ENCODE measurements at places on chromosomes 3 and 15.

- no peak for DNase-seq
These were observed 12.5 kb upstream of the CAMKV start for GRCh38 chr3:49882166-49882565.

- DNase-seq = no peak
These were observed 37.4 kb upstream of the LDHAL6B start for GRCh38 chr15:59169251-59169708.

DNA sequence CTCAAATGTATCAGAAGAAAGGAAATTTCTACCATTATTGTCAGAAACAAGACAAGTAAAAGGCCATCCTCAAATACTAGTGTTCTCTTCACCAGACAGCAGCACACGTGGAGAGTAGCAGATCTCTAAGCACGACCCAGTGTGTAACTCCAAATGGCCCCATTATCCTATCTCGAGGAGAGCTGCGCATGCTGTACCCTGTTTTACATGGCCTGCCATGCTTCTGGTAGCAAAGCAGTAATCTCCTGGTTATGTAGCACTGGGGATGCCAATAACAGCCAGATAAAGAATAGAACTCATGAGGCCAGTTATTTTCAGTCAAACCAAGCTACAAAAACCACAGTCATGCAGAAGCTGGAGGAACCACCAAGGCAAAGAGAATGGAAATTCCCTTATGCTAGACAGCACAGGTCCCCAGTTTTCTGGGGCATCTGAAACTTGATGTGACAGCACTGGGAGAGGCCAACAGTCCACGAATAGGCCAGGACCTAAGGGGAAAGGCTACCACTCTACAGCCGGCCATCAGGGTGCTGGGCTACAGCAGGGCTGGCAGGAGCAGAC is 73.0 kb downstream of the LIPC start:
- DNase-seq = no peak

DNA sequence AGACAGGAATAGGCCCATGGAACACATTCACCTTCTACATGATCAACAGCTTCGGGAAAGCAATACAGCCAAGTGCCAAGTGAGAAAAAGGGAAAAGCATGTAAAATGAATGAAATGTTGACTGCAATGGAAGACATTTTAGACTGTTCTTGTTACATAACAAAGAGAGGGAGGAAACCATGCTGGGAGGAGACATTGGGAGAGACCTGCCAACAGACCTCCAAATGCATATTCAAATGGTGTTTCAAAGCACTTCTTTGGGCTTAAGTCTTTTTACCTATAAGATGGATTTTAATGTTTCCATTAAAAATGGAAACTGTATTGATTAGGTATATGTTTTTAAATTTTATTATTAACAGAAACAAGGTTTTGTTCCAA is 350.0 kb upstream of the THBS1 start:
- no peak for DNase-seq

DNA sequence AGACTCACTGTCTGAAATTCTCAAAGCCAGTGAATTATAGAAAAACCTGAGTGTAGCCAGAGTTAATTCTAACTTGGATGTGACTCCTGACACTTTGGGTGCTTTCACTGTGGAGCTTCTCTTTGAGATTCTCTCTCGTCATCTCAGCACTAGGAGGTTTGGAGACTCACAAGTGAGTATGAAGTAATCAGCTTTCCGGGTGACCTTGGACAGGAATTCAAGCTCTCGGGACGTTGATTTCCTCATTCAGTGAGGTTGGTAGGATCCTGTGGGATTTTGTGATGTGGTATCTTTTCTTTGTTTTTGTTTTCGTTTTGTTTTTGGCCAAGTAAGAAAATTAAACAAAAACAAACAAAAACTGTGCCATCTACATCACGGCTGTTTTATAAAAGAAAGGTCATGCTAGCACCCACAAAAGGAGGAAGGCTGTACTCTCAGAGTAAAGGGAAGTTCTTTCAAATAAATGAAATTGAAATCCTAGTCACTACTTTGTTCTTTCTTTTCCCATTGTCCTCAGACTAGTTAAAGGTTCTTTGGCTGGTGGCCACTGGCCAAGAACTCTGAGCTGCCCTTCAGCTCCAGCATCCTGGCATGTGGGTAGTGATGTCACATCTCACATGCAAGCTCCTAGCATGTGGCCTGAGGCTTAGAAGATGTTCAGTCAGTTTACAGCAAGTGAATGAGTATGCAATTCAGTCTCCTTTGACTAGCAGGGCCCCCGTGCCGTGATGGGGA is 263.3 kb upstream of the TPM1 start:
- no peak for DNase-seq

DNA sequence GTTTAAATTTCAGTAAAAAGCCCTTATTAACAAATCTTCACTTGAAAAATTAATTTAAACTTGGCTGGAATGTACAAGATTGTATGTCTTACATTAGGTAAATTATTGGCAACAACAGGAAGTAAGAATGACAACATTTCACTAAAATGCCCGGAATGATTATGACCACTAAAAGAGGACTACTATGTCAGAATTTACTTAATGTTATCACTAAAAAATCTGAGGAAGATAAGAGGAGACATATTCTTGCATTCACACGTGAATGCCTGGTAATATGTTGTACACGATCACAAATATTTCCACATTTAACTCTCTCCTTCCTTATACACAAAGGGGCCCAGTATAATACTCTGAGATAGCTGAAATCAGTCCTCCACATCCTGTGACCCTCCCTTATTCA is 29.7 kb downstream of the VGLL3 start:
- no peak for DNase-seq

- DNase-seq = no peak
These were observed 6.4 kb upstream of the FILIP1L start for GRCh38 chr3:100120693-100121092.

DNA sequence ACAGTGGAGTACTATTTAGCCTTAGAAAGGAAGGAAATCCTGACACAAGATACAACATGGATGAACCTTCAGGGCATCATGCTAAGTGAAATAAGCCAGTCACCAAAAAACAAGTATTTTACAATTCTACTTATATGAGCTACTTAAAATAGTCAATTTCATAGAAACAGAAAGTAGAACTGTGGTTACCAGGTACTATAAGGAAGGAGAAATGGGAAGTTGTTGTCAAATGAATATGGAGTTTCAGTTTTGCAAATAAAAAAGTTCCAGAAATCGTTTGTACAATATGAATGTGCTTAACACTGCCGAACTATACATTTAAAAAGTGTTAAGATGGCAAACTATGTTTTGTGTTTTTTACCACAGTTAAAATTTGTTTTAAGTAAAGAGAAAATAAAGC is 26.8 kb downstream of the TRANK1 start:
- no peak for DNase-seq

- DNase-seq = no peak
These were observed 297.3 kb downstream of the GABRB3 start for GRCh38 chr15:26475554-26475953.

GRCh38 chr3:14223595-14223994 is 45.0 kb downstream of the LSM3 start:
- DNase-seq = no peak

- DNase-seq = no peak
These were observed 33.1 kb upstream of the UBE2Q2 start for GRCh38 chr15:75809986-75810750.

GRCh38 chr3:57126244-57126643 is 38.9 kb downstream of the IL17RD start:
- no peak for DNase-seq

DNA sequence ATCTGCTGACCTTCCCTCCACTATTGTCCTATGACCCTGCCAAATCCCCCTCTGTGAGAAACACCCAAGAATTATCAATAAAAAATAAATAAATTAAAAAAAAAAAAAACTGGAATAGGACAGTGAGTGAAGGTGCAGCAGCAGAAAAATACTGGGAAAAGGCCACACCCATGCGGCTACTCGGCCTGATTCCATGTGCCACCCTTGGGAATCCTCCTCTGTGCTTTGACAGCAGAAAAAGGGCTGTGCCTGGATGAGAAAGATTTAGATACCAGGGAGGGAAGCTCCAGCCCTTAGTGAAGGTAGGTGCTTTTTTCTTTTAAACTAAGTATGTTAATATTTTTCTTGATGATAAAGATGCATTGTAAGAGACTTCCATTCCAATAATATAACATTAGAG is 107.8 kb downstream of the CTNNB1 start:
- DNase-seq = no peak

DNA sequence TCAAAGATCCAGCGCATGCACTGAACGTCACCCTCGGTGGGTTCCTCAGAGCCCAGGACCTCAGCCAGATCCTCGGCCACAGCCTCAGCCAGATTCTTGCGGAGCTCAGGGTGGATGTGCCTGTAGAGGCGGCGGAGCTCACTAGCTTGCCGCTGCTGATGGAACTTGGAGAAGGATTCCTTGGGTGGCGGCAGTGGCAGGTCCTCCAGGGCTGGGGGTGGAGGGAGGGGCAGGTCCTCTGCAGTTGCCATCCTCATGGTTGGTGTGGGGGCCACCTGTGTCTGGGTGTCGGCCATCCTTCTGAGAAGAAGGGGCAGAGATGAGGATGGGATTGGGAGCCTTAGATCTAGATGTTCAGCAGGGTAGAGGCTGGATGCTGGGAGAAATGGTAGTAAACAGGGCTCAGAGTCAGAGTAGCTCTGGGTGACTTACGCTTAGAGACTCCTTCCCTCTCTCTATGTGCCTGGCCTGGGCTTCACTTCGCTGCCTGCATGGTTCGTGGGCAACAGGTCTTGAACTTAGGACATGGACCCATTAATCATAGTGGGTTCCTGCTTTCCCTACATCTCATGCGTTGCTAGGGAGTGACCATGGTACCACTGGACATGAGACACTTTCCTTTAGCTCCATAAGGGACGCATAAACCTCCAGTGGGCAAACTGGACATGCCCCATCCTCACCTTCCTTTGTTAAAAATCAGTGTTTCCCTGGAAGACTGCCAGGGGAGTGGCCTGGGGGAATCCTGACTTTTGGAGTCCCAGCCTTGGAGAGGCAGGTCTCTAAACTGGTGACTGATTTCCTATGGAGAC is 3.0 kb downstream of the XIRP1 start:
- no peak for DNase-seq

DNA sequence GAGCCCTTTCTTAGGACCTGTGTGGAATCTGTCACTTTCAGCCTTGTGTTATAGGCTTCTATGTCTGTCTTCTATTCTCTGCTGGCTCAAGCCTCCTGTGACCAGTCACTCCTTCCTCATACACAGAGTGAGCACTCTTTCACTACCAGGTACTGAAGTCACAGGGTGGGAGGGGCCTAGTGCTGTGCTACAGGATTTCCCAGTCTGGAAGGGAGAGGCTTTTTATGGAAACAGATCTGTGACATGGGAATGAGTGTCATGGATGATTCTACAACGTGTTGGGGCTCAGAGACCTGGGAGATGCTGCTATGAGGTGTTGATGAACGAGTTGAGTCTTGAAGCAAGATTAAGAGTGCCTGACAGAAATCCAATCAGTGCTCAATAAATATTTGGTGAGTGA is 100.5 kb downstream of the PDCD6IP start:
- no peak for DNase-seq

DNA sequence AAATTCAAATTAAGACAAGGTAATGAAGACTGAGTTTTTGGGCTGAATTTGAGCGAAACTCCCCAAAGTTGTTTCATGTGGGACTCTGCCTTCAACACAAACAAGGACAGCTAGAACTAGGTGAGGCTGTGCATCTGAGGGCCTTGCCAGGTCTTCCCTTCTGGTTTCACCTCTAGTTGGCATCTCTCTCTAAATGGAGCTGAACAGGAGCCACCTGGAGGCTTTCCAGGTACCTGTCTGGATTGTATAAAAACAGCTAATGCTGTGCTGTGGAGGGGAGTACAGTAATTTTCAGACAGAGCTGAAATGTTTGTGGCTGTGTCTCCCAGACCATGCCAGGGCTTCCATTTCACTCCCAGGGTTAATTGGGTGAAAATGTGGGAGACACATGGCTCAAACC is 27.1 kb downstream of the TRIM71 start:
- DNase-seq = no peak

GRCh38 chr3:171704002-171704401 is 106.3 kb downstream of the PLD1 start:
- no peak for DNase-seq

DNA sequence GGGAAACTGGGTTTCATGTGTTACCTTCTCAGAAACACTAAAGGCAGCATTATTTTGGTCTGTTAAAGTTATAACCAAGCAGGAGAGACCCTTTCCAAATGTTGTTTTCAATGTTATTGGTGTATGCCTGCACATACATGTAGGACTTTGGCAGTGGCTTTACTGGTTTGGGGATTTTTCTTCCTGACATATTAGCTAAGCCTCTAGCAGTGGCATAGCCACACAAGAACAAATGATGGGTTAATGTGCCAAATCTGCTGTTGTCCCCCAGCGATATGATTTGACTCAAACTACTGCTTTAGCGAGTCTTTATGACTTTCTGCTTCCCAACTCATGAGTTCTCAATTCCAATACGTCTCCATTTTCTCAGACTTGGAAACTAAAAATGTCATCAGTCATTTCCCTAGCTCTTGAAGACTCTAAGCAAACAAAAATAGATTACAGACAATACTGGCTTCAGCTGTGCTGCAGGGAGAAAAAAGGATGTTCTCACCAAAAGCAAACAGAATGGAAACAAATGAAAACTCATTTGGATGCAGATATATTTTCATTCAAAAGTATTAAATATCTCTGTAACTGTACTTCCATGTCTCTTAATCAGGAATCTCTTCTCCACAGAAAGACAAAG is 29.6 kb downstream of the TPM1 start:
- DNase-seq = no peak

DNA sequence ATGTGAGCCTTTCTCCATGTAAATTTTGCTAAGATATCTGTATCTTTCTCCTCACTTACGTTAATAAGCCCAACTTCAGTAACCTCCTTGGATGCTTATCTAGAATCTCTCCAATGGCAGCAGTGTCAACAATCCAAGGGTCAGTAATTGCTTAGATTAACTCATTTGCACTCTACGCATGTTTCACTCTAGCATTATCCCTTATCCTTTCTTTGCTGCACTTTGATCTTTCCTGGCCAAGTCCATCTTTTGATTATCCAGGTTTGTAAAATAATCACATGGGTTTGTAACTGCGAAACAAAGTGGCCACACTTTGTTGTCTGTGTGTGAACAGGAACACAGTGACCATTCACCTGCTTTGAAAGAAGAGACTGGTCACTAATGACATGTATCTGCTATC is 577.6 kb downstream of the RSL24D1 start:
- DNase-seq = no peak

DNA sequence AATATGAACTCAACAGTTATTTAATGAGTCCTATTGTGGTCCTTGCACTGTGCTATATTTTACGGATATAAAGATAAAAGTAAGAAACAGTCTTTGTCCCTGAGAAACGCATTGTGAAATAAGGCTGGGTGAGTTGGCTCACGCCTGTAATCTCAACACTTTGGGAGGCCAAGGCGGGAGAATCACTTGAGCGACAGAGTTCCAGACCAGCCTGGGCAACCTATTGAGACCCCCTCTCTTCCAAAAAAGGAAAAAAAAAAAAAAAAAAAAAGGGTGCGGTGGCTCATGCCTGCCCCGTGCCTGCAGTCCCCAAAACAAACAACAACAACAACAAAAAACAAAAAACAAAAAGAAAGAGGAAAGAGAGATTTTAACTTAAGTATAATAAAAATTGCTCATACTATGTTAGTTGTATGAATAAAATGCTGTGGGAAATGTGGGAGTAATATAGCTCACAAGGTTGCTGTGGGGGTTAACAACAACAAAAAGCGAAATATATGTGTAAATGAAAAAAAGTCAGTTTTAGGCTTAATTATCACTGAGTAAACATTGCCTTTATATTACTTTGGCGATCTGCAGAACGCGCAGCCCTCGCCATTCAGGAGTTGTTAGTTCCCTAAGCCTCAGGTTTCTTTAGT is 461 bp upstream of the FNDC3B start:
- DNase-seq = no peak

GRCh38 chr3:197023241-197023997 is 6.2 kb downstream of the MELTF start:
- no peak for DNase-seq

All from stimulated activated CD4-positive, alpha-beta T cell treated with anti-CD3 and anti-CD28 coated beads, TNF-alpha, amount 100 ng/mL, for 4 hours (primary cell).